ENCODE measurements at places on chromosomes 3 and 15. TPM values are rescaled to one million over a fixed set of nuclear protein-coding genes. Genes with fewer than 3 reads are reported as not detected.
A peak's percentile ranks its signal among the peaks of the same experiment; 100 is the strongest.

DNA sequence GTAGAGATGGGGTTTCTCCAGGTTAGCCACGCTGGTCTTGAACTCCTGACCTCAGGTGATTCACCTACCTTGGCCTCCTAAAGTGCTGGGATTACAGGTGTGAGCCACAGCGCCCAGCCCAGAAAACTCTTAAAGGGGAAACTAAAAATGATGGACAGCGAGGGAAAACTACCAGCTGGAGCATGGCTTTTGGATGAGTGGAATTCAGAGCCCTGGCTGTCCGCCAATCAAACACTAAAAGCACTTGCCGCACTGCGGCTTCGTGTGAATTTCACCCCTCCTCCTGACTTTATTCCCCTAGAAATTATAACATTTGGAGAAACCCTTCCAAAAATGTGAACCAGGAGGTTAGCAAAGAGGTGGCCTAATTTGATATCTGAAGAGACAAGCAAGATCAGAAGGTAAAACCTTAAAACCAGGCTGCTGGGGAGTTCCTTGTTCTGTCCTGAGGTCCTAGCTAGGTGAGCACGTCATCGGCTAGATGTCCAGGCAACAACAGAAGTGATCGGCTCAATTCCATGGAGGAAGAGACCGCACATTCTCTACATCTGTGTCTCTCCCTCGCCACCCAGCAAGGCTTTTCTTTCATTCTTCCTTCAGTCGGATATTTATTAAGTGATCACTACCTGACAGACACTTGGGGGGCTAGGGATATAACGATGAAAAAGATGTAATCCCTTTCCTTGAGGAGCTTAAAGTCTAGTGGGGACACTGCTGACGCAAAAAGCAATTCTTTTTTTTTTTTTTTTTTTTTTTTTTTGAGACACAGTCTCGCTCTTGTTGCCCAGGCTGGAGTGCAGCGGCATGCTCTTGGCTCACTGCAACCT, 1.7 kb downstream of the TM4SF19 start:
- no peak for DNase-seq

The TMEM39A gene
- 39.8 TPM for total RNA-seq

GRCh38 chr15:76178296-76179000, 118.7 kb downstream of the TMEM266 start:
- DNase-seq = no peak

- no peak for DNase-seq
Measured at GRCh38 chr15:22815766-22816165, 22.7 kb upstream of the NIPA2 start.

The TRIP4 gene
- 17.1 TPM for total RNA-seq

The TRIM42 gene
- 21.4 TPM for total RNA-seq

- DNase-seq = no peak
Measured at GRCh38 chr3:110413807-110414748, 657.5 kb upstream of the NECTIN3 start.

The IDH2 gene
- total RNA-seq = 17.7 TPM

- no peak for DNase-seq
Measured at GRCh38 chr15:54998661-54999060, 198.1 kb downstream of the RSL24D1 start.

GRCh38 chr3:187931101-187931500, 185.8 kb upstream of the BCL6 start:
- DNase-seq = no peak

The CPEB1 gene
- 74.3 TPM for total RNA-seq

- DNase-seq = no peak
Measured at GRCh38 chr3:157311633-157312375, 124.8 kb upstream of the PTX3 start.

DNA sequence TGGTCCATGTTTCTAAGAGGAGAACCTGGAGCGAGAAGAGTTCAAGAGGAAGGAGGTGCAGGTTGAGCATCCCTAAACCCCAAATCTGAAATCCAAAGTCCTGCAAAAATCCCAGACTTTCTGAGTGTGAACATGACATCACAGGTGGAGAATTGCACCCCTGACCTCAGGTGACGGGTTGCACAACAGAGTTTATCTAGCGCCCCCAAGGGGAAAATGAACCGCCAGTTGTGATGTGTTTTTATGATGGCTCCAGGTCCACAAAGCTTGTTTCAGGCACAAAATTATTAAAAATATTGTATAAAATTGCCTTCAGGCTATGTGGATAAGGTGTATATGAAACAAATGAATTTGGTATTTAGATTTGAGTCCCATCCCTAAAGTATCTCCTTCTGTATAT, 420.0 kb downstream of the GABRB3 start:
- DNase-seq = no peak

The MB21D2 gene
- 23.9 TPM for total RNA-seq

- no peak for DNase-seq
Measured at GRCh38 chr15:70833861-70834765, 19.8 kb downstream of the LARP6 start.

DNA sequence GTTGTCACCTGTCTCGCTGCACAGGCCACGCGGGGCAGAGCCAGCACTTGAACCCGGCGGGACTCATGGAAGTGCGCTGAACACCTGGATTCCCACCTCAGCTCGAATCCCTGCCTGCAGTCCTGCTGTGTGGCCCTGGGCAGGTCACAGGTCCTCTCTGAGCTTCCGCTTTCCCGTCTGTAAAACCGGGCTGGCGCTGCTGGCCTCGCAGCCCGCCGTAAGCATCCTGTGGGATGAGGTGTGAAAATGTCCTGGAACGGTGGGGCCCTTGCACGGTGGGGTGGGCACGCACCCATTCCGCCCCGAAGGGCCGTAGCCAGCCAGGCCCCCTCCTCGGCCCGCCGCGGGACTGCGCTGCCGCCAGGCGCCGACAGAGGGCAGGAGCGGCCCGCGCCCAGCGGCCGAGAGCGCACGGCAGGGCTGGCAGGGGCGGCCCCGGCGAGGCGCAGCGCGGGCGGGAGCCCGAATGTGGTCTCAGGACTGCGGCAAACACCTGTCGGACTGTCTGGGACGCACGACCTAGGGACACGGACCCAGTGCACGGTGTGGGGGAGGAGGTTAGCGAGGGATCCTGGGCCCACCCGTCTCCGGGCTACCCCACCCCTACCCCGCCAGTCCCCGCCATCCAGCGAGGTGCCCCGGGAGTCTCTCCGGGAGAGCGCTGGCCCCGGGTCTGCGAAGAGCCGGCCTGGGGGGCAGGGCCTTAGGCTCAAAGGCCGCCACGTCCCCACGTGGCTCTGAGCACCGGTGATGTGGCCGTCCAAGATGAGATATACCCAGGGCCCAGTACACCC, 40.4 kb downstream of the DNAJB8 start:
- peak; percentile 41 for DNase-seq

The TIMMDC1 gene
- total RNA-seq = 81.4 TPM

GRCh38 chr3:185353823-185354614, 8.9 kb upstream of the MAP3K13 start:
- DNase-seq = peak; percentile 82

The RBPMS2 gene
- total RNA-seq = 5.8 TPM

- no peak for DNase-seq
Measured at GRCh38 chr15:54659646-54660045, 537.1 kb downstream of the RSL24D1 start.

- DNase-seq = no peak
Measured at GRCh38 chr3:41679374-41679773, 282.5 kb downstream of the ULK4 start.

DNA sequence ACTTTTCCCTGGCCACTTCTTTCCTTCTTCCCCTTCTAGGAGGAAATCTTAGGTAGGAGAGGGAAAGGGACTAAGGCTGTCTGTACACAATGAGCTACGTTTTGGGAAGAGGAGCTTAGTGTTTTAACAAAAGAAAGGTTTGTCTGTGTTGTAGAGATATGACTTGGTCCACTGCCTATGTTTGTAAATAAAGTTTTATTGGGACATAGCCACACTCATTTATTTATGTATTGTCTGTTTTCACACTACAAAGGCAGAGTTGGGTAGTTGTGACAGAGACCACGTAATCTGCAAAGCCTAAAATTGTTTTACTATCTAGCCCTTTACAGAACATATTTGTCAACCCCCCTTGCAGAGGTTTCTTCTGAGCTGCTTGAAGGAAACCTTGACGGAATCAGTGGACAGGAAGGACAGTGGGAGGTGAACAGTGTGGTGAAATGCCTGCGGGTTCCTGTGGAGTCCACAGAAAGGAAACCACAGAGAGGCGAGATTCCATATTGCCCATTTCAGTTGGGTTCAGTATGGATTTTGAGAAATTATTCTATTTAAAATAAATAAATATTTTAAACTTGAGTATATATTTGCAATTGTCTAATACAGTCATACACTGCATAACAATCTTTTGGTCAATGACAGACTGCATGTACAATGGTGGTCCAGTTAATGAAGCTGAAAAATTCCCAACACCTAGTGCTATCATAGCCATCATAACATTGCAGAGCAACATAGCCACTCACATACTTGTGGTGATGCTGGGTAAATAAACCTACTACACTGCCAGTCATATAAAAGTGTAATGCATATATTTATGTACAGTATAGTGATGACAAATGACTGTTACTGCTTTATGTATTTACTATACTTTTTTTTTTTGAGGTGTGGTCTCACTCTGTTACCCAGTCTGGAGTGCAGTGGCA, 157.9 kb upstream of the NUDT16 start:
- DNase-seq = no peak

- DNase-seq = no peak
Measured at GRCh38 chr3:79769229-79769628, 1.4 kb upstream of the ROBO1 start.

DNA sequence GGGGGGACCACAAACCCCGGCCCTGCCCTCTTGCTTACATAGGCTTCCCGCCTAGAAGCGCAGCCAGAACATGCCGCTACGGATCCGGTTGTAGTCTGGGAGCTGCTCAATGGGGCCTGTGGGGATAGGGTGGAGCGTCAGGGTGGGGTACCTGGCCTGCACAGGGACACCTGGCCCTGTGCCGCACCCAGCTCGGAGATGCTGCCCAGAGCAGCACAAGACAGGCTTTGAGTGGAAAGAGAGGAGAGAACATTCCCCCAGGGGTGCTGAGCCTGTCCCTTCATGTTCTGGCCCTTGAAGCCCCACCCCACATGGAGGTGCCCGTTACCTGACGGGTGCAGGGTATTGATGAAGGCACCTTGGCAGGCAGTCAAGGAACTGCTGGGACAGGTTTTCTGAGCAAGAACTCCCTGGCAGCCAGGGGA, 4.0 kb upstream of the COL7A1 start:
- peak; percentile 32 for DNase-seq

GRCh38 chr3:111616417-111617105, 21.4 kb upstream of the ZBED2 start:
- DNase-seq = no peak

- DNase-seq = no peak
Measured at GRCh38 chr15:95409626-95410310, 920.7 kb upstream of the NR2F2 start.

DNA sequence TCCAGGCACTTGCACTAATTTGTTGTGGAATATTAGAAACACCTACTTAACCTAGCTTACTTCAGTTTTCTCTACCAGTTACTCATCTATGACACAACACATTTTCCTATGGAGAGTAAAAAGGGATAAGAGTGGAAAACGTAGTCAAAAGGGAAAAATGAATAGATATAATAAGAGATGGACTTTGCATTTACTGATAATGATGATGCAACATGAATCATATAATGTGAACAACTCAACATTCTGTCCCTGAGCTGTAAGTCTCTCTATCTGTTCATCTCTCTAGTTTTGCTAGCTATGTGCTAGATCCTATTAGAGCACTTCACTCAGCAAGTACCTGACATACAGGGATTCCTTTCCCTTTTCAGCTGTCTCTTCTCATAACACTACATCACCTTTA, 627.1 kb downstream of the AGBL1 start:
- no peak for DNase-seq

DNA sequence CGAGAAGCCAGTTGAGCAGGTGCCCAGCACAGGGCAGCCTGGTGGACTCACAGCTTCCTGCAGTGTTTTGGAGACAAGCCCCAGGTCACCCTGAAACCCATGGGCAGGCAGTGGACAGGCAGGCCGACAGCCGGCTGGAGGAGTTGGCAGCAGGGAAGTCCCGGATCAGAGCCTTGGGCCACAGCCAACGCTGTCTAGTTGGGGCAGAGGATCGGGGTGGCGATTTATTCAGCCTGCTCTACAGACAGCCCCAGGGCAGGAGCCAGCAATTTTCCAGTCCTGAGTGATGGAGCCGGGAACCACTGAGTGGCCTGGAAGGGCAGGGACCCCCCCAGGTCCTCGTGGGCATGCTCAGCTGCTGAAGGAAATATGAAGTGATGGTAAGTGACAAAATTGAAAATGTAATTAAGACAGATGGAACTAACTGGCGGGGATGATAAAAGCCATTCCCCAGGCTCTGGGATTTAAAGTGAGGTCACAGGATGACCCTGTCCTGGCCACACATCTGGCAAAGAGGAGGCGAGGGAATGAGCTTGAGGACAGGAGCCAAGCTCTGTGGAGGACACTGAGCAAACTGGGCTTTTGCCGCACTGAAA, 34.4 kb upstream of the TBC1D21 start:
- DNase-seq = peak; percentile 54

DNA sequence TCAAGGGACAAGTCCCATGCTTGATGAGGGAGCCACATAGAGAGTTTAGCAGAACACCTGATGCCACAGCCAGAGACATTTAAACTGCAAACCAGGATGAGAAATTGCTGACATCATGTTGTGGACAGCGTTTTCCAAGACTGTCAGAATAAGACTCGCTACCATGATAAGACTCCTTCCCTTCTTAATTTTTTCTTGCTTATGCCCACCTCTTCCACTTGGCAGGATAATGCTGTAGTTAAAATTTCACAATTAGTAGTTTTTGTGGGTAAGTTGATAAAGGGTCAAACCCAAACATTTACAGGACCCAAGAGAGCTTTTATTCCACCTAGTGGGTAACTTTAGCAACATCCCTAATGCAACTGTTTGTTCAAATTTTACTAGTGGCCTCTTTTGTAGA, 3.0 kb upstream of the PIAS1 start:
- DNase-seq = no peak

GRCh38 chr3:126542340-126543241, 16.1 kb downstream of the C3orf22 start:
- peak; percentile 13 for DNase-seq

The AGBL1 gene
- total RNA-seq = 0.94 TPM

DNA sequence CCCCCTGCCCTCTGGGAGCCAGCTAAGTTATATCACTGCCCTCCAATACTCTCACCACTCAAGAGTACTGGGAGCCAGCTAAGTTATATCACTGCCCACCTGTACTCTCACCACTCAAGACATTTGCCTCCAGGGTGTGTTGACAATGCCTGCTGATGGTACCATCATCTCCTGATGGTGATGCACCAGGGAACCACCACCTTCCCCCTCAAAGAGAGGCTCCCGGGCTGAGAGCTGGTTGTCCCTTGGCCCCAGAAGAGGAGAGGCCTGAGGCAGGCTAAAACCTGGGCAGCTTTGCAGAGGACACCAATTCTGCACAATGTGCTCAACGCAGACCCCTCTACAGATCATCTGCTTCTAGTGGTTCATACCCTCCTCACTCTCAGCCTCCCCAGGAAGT, 7.5 kb upstream of the HAPLN3 start:
- no peak for DNase-seq

The CHMP2B gene
- total RNA-seq = 26.5 TPM

The CCDC39 gene
- total RNA-seq = 3.5 TPM

Data from testis (tissue), 5 donors.